ENCODE measurements at places on chromosomes 6 and 20.

DNA sequence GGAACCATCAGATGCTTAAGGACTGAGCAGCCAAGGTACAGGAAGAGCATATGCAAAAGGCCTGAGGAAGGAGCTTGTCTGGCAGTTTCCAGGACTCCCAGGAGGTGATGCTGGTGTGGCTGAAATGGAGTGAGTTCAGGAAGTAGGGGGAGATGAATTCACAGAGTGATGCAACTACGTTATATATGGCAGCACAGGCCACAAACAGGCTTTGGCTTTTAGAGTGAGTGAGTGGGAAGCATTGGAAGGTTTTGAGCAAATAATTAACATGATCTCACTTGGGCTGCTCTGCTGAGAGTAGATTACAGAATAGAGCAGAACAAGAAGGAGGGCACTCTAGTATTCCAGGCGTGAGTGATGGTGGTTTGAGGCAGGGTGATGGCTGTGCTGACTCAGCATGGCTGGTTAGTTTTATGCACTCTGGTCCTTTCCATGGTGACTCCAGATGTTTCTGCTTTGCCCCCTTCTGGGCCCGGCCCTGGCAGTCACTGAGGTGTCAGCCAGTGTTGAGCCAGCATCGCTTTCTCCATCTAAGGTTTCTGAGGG, 6.5 kb downstream of the BTN2A2 start:
- no peak overlapping the region for H3K4me3 ChIP-seq
- DNase-seq, result no peak
- no peaks in the 10 kb centered on the region for H3K4me1 ChIP-seq
- no peaks in the 10 kb centered on the region for H3K27me3 ChIP-seq

DNA sequence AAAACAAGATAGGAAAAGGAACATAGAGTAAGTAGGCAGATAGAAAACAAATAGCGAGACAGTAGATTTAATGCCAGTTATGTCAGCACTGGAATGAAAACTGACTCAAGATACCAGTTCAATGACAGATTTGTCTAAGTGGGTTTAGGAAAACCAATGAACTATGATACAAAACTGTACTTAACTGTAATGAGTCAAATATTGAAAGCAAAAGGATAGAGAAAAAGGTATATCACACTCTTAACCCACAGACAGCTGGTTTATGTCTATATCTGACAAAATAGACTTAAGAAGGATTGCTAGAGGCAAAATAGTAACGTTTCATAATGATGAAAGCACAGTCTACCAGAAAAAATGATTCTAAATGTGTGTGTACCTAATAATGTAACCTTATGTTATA, 38.2 kb downstream of the ATRN start:
- no peak overlapping the region for H3K4me3 ChIP-seq
- H3K4me1 ChIP-seq, result no peaks in the 10 kb centered on the region
- DNase-seq, result no peak
- H3K27ac ChIP-seq, result no peak overlapping the region
- H3K27me3 ChIP-seq, result no peaks in the 10 kb centered on the region

DNA sequence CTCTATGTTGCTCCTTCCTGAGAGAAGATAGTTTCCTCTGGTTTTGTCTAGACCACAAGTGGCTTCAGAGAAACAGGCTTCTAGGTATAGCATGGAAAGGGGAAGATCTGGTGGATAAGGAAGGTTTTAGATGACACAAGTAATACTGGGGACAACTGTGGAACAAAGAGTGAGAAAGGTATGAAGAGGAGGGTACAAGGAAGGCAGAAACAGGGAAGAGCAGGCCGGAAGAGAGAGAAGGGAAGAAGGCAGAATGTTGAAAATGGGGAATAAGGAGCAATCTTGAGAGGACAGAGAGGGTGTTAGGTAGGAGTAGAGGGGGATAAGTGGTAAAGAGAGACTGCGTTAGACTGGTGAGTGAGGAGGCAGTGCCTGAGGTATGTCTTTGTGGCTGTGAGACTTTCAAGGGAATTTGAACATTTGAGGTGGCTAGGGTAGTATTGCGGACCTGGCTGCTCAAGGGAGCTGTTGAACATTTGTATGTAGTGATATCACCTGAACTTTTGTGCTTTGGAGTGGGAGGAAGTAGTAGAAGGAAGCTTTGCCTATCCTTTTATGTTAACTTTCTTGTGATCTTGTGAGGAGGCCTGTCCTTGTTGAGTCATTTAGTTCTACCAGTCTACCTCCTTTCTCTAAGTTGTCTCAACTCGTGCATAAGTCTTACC, 69.5 kb downstream of the FOXO3 start:
- no peak for DNase-seq
- H3K27me3 ChIP-seq, result no peaks in the 10 kb centered on the region
- H3K4me3 ChIP-seq, result no peak overlapping the region
- no peaks in the 10 kb centered on the region for H3K36me3 ChIP-seq

- H3K27me3 ChIP-seq, result peaks cover 4% of the 10 kb centered on the region
- no peak overlapping the region for H3K4me3 ChIP-seq
- no peak for DNase-seq
- H3K27ac ChIP-seq, result no peak overlapping the region
- no peaks in the 10 kb centered on the region for H3K36me3 ChIP-seq
- no peaks in the 10 kb centered on the region for H3K4me1 ChIP-seq
Measured at GRCh38 chr20:22523499-22524392, 60.6 kb downstream of the FOXA2 start.

- DNase-seq, result no peak
- H3K4me3 ChIP-seq, result no peak overlapping the region
- no peak overlapping the region for H3K27ac ChIP-seq
- no peaks in the 10 kb centered on the region for H3K36me3 ChIP-seq
- H3K27me3 ChIP-seq, result no peaks in the 10 kb centered on the region
Measured at GRCh38 chr6:156336089-156336488, 441.1 kb upstream of the ARID1B start.

- H3K4me1 ChIP-seq, result no peaks in the 10 kb centered on the region
- no peak overlapping the region for H3K27ac ChIP-seq
- H3K27me3 ChIP-seq, result no peaks in the 10 kb centered on the region
- DNase-seq, result no peak
- no peaks in the 10 kb centered on the region for H3K36me3 ChIP-seq
Measured at GRCh38 chr20:10366898-10367692, 66.9 kb downstream of the MKKS start.

GRCh38 chr20:40770564-40771307, 81.7 kb upstream of the MAFB start:
- no peaks in the 10 kb centered on the region for H3K27me3 ChIP-seq
- no peak for DNase-seq
- no peaks in the 10 kb centered on the region for H3K36me3 ChIP-seq
- no peak overlapping the region for H3K4me3 ChIP-seq
- H3K27ac ChIP-seq, result no peak overlapping the region

GRCh38 chr6:106149472-106150069, 63.4 kb downstream of the PRDM1 start:
- no peaks in the 10 kb centered on the region for H3K27me3 ChIP-seq
- H3K4me3 ChIP-seq, result no peak overlapping the region
- H3K27ac ChIP-seq, result no peak overlapping the region
- no peaks in the 10 kb centered on the region for H3K36me3 ChIP-seq

DNA sequence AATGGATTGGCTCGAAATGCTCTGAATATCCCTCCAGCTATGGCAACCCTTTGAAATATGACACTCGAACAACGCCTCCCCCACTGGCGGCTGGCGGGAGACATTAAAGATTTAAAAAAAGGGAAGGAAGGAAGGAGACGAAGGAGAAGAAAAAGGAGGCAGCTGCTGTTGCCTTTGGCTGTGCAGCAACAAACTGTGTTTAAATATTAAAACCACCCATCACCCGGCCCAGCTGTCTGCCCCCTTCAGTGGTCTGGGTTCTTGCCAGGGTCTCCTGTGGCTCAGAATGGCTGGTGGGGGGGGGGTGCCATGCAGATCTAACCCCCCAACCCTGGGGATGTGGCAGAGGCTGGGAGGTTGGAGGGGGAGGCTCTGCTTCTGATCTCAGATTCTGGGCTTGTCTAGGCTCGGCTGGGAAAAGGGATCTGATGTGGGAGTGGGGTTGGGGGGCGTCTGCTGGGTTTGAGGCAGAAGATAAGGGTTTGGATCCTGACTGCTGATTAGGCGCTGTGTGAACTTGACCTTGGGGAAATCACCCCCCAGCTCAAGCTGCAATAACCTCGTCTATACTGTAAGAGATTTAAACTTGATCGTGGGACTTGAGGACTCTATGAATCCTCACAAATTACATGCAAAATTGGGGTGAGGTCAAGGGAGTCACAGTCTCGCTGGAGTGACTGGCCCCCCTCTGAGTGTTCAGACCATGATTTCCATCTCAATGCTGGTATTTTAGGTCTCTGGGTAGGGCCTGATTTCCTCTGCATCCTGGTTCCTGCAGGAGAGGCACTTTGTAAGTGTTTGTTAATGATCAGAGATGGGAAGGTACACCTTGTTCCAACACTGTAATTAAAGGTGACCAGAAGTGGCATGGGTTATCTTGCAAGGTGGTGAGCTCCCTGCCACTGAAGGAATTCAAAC, 40.3 kb upstream of the BLCAP start:
- no peaks in the 10 kb centered on the region for H3K27me3 ChIP-seq
- DNase-seq, result no peak
- H3K27ac ChIP-seq, result no peak overlapping the region

- peak overlapping the region; percentile 16 for H3K27ac ChIP-seq
- no peak for DNase-seq
- no peak overlapping the region for H3K4me3 ChIP-seq
- no peaks in the 10 kb centered on the region for H3K27me3 ChIP-seq
Measured at GRCh38 chr6:139981768-139982181, 607.3 kb upstream of the CITED2 start.

- no peaks in the 10 kb centered on the region for H3K36me3 ChIP-seq
- H3K4me1 ChIP-seq, result peaks cover 7% of the 10 kb centered on the region
- no peak overlapping the region for H3K4me3 ChIP-seq
- no peak overlapping the region for H3K27ac ChIP-seq
Measured at GRCh38 chr20:35947489-35947888, 6.8 kb downstream of the SCAND1 start.

- no peaks in the 10 kb centered on the region for H3K27me3 ChIP-seq
- no peaks in the 10 kb centered on the region for H3K4me1 ChIP-seq
- H3K4me3 ChIP-seq, result no peak overlapping the region
- H3K36me3 ChIP-seq, result no peaks in the 10 kb centered on the region
- H3K27ac ChIP-seq, result no peak overlapping the region
- DNase-seq, result no peak
Measured at GRCh38 chr6:145043926-145044500, 691.3 kb downstream of the EPM2A start.
